Activated CD4-positive, alpha-beta T cell treated with anti-CD3 and anti-CD28 coated beads, Interleukin-2, Interleukin-4, amounts not matched to agents 100 ng/mL and 50 ng/mL, durations not matched to agents 16 hours and 8 hours (primary cell): ENCODE measurements at places on chromosomes 5 and 9.

- no peak for DNase-seq
These were observed 41.8 kb downstream of the SKP2 start for GRCh38 chr5:36193746-36194145.

DNA sequence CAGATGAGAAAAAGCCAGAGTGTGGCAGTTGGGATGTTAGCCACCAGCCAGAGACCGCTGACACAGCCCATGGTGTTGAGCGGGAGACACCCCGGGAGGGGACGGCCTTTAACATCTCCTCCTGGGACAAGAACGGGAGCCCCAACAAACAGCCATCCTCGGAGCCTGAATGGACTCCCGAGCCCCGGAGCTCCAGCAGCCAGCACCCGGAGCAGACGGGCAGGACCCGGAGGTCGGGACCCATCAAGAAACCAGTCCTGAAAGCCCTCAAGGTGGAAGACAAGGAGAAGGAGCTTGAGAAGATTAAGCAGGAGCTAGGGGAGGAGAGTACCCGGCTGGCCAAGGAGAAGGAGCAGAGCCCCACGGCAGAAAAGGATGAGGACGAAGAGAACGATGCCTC is 28.0 kb upstream of the POMT1 start:
- no peak for DNase-seq

GRCh38 chr5:43152946-43153345 is 32.2 kb downstream of the ZNF131 start:
- DNase-seq = no peak

GRCh38 chr5:179171816-179172745 is 111.9 kb downstream of the ZNF354C start:
- no peak for DNase-seq

- DNase-seq = no peak
These were observed 201.1 kb downstream of the ARHGEF28 start for GRCh38 chr5:73827106-73827450.

GRCh38 chr5:153118018-153118417 is 372.5 kb upstream of the GRIA1 start:
- DNase-seq = no peak

DNA sequence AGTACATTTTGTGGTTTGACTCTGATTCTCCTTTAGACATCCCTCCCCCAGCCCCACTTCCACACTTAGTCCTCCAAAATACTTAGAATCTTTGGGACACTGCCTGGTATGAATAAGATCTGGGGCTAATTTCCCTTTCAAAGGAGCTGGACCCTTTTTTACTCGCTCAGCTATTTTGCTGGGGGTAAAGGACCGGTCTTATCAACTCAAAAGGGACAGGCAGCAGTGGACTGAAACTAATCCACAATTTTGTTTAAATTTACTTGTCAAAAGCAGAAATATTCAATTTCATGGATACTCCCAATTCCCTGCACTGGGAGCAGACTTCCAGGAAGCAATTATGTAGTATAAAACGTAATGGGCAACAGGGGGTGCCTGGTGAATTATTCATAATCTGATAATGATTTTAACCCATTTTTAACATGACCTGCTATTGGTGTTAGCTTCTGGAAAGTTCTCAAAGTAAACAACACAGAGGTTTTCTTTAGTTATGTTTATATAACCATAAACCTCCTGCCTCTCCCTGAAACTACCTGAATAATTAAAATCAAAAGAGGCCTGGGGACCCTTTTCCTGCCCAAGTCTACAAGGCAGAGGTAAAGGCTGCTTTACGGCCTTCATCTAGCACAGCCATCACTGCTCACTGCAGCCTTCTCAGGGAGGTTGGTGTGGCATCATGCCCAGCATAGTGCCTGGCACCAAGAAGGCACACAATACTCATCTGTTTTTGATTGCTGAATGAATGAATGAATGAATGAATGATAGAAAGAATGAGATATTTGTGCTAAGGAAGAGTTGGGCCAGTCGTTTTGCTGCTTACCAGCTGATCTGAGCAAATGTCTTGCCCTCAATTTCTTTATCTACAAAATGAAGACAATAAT is 44.2 kb upstream of the GNPDA1 start:
- DNase-seq = no peak

DNA sequence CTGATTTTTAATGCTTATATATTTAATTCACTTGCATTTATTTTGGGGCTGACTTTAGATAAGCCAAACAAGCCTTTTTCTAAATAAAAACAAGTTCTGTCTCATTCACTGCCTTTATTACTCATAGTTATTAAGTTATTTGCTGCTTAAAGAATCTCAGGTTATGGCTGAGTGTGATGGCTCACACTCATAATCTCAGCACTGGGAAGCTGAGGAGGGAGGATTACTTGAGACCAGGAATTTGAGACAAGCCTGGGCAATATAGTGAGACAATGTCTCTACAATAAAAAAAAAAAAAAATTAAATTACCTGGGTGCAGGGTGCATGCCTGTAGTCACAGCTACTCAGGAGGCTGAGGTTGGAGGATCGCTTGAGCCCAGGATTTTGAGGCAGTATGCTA is 85.0 kb upstream of the MAN2A1 start:
- no peak for DNase-seq

DNA sequence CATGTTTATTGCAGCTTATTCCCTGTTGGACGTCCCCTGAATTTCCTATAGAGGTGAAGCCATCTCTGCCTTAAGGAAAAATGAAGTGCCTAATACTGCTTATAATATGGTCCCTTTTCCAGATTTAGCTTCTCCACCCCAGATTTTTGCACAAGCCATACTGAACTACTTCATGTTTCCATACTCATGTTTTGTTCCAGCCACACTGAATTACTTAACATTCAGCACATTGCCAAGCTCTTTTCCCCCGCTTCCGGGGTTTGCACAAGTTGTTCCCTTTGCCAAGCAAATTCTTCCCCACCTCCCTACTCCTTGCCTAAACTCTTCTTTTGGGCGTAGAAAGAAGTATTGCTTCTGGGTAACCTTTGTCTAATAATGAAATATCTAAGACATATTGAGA is 1.7 kb upstream of the CNTRL start:
- no peak for DNase-seq

DNA sequence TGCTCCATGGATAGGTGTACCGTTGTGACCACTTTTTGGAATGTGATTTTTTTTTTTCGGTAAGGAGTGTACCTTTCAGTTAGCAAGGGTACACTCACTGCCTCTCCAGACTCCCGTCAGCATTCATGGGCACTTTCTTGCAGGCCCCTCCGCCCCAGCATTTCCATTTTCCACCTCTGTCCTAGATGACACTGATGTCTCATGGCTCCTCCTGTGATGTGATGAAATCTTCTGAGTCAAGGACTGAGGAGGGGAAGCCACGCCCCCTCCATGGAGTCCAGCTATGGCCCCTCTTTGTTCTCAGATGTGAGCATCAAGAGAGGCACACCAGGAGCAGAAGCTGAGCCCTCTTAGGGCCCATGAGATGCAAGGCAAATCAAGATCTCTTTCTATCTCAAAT is 61.8 kb downstream of the CTSL start:
- no peak for DNase-seq
